ENCODE measurements at places on chromosomes 5 and 9.
A peak's percentile ranks its signal among the peaks of the same experiment; 100 is the strongest.

GRCh38 chr9:111467778-111468367 lies 16.3 kb downstream of the ECPAS start:
- DNase-seq: no peak

DNA sequence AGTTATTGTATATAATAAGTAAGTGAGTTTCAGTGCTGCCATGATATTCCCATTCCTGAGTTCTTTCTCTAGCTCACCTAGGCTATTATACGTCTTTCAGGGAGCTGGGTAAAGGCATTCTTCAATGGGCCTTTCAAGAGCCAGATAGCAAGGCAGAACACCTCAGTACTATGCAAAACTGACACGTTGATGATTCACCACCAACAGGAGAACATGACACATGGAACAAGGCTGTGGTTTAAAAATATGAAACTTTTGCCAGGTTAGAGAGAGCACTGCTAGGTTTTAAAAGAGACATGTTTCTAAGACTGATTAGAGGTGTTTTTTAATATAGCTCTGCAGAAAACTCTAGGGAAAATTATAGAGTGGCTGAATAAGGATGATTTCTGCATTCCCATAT lies 95.9 kb downstream of the UGCG start:
- no peak for DNase-seq

DNA sequence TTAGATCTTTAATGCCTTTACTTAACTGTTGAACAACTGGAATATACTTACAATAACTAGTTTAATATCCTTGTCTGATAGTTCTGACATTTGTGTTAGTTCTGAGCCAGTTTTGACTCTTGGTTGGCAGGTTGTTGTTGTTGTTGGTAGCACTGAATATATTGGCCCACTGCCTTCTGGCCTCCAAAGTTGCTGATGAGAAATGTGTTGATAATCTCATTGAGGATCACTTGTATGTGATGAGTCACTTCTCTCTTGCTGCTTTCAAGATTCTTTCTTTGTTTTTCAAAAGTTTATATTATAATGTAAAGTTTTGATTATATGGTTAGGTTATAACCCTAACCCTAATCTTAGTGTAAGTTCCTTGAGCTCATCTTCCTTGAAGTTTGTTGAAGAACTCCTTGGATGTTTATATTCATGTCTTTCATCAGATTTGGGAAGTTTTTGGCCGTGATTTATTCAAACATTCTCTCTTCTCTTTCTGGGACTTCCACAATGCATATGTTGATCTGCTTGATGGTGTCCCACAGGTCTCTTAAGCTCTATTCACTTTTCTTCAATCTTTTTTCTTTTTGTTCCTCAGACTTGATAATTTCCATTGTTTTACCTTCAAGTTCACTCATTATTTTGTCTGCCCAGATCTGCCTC lies 149.7 kb downstream of the FGF18 start:
- DNase-seq: no peak

- DNase-seq: no peak
These were observed 579.7 kb upstream of the ZNF608 start for GRCh38 chr5:125326150-125326510.

DNA sequence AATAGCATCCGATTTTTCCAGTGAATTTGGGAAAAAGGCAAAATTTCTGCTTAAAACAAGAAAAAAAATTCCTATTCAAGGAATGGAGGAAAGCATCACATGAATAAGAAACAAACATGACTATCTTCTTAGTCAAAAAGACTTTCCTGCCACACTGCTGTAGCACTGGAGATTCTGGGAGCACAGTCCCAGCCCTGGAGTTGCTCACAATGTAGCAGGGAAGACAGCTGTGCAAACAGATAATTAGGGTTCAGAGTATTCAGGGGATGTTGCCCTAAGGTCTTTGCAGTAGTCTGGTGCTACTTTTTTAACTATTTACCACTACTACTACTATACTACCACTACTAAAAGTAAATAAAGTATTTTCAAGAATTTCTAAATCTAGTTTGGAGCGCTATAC lies 86.5 kb downstream of the BNC2 start:
- DNase-seq: no peak

DNA sequence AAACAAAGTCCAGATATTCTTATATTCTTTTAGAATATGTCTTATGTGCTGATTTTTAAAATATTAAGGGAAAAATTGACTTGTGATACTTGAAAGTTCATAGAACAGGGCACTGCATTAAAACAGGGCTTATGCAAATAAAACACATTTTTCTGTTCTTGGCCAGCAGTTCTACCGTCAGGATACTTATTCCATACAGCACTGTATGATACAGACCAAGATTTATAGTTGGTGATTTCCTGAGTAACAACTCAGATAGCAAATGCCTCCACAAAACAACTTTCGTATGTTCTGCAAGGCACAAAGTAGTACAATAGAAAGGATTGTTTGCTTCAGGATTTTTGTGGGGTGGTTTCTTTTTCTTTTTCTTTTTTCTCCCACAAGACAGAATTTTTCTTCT lies 70.0 kb downstream of the F2RL2 start:
- no peak for DNase-seq

DNA sequence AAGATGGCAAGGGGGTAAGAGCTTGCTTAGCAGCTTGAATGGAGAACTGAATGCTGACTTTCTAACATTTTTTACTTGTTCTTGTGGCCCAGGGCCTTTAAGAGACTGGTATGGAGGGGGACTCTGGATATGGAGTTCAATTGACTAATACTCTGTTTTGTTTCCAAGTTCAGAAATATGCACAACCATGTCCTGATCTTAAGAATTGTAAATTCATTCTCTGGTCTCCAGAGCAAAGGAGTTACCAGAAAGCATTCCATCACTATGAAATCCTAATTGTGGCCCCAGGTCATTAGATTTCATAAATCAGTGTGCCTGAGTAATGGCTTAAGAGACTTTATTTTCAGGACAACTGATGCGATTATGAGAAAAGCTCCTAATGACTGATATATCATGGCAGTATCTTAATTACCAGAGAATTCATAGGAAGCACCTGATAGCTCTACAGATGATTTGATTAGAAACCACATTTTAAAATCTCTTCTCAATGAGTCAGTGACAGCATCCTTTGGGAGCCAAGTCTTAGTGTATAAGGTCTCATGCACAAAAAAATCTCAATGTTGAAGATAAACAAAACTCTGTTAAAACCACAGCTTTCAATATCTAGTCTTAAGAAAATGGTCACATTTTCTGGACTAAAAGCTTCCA lies 613.6 kb upstream of the KLF4 start:
- DNase-seq: no peak

DNA sequence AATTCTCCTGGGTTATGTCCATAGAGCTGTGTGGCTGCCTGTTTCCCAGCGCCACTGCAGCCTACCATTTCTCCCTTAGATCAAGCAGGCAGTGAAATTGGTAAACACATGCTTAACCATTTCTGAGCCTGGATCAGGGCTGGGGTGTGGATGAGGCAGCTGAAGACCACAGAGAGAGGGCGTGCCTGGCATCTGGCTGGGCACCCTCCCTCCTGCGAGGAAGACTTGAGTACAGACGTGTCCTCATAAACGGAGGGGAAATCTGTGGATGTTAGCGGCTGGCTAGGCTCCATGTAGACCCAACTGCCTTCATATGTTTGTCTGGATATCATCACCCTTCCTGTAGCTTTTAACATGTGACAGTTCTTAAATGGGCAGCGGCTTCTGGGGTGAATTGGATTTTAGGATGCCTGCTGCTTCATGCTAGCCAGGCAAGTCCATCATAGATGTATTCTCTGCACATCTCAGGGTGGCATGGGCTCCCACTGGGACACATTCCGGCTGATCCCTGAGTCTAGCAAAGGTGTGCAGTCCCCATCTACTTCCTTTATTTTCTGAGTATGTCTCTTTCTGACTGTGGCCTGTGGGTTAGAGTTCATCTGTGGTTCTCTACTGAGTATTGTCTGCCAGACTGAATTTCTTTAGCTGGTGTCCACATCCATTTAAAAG lies 11.0 kb downstream of the RGS3 start:
- no peak for DNase-seq

- DNase-seq: no peak
These were observed 266.3 kb downstream of the RAB3C start for GRCh38 chr5:58849223-58849622.

- DNase-seq: no peak
These were observed 75.6 kb downstream of the RALGPS1 start for GRCh38 chr9:126989847-126990842.

- no peak for DNase-seq
These were observed 57.4 kb downstream of the CFAP95 start for GRCh38 chr9:69877852-69878514.

GRCh38 chr5:140977003-140977402 lies 10.7 kb downstream of the PCDHAC2 start:
- no peak for DNase-seq

- DNase-seq: no peak
These were observed 34.2 kb downstream of the MARCHF6 start for GRCh38 chr5:10387690-10388089.

DNA sequence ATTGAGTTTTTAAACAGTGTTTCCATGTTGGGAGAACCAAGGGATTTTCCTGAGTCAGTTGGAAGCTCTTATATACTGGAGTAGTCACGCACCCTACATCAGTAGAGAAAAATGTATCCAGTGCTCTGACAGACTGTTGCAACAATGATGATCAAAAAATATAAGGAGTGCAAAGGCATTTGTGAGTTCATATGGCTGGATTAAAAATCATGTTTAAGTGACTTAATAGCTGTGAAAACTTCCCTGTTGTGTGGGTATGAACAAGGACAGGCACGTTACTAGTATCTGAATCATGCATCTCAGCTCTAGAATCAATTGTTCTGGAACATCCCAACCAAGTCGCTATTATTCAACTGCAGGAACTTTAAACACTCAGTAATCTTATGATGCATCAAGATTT lies 229.7 kb downstream of the ROR2 start:
- no peak for DNase-seq

- no peak for DNase-seq
These were observed 168.3 kb downstream of the PRR16 start for GRCh38 chr5:120632430-120632829.

- peak; percentile 31 for DNase-seq
These were observed 184.2 kb downstream of the EFNA5 start for GRCh38 chr5:107486489-107486888.

GRCh38 chr5:74122175-74122574 lies 496.2 kb downstream of the ARHGEF28 start:
- DNase-seq: no peak

GRCh38 chr5:83919071-83920041 lies 198.7 kb upstream of the HAPLN1 start:
- DNase-seq: no peak

GRCh38 chr5:79109527-79110492 lies 1.8 kb upstream of the BHMT start:
- peak; percentile 11 for DNase-seq

- DNase-seq: no peak
These were observed 67.8 kb upstream of the TBC1D2 start for GRCh38 chr9:98323051-98323830.

DNA sequence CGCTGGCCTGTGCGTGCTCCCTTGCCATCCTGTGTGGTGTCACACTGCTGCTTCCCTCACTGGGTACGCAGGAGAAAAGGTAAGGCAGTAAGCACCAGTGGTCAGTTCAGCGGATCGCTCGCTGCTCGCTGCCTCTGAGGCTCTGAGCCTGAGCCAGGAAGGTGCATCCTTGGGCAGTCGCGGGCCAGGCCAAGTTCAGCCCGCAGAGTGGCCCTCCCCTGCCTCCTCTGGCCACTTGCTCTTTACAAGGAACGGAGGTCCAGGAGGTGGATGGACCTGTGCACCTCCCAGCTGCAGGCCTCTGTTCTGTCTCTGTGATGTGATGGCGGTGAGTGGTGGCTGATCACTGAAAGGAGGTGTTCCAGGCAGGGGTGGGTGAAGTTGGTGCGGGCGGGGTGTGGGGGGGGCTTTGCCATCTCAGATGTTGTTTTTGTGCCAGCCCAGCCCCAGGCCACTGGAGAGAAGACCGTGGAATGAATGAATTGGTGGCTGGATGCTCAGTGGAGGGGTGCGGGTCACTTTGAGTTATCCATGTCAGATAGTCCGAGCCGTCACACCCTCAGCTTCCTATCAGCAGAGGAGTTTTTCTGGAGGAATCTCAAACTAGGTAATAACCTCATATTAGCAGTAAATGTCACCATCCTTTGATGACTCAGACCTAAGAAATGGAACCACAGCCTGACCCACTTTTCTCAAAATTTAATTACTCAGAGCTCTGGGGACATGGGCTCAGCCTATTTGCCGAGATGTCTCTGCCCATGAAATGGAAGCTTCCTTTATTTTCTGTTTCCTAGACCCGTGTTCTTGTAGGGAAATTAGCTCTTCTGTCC lies 7.3 kb downstream of the COL5A1 start:
- no peak for DNase-seq

- no peak for DNase-seq
These were observed 67.1 kb upstream of the GGTA1 start for GRCh38 chr9:121566481-121567465.

DNA sequence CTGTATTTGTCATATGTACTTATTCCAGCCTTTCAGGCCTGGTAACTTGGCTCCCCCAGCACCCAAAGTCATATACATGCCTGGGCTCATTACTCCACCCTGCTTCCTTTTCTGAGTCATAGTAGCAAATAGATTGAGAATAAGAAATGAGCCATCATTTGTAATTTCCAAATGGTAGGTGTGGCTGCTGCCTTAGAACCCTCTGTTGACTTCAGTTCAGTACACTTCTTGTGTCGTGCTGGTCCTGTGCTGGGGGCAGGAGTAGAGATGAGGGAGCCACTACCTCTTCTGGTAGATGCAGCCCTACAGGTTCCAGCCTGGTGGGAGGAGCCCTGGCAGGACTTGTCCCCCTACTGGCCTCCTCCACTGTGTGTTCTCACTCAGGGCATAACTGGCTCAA lies 11.1 kb downstream of the GM2A start:
- DNase-seq: peak; percentile 11

GRCh38 chr5:88954511-88954910 lies 71.5 kb upstream of the MEF2C start:
- DNase-seq: no peak

DNA sequence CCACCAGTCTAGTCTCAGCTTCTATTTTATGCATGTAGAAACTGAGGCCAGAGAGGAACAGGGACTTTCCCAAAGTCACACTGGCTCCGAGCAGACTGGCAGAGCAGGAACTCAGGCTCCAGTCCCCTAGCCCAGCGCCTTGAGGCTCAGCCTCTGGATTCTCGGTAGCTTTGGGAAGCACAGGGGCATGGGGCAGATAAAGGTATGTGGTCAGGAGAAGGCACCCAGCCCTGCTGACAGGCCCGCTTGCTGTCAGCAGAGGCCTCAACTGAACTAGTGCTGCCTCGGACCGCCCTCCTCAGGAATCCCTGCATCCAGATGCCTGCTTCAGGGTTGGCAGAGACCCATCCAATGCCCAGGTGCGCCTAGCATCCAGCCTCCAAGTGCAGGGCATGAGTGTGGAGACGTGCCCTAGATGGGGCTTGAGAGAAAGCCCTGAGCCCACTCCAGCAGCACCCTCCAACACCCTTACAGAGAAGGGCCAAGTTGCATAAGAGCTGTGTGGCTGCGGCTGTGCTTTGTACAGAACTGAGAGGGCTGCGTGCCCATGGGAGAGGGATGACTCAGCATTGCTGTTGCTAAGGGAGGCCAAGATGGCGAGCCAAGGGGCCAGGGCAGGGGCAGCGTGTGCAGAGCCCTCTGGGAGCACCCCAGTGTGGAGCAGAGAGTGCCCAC lies 168.6 kb downstream of the MACROH2A1 start:
- DNase-seq: no peak

GRCh38 chr5:75405296-75405695 lies 68.3 kb downstream of the HMGCR start:
- DNase-seq: no peak

GRCh38 chr5:26884481-26884880 lies 153.9 kb downstream of the CDH9 start:
- DNase-seq: no peak

- peak; percentile 31 for DNase-seq
These were observed 21.2 kb upstream of the MLANA start for GRCh38 chr9:5869315-5870019.

- no peak for DNase-seq
These were observed 75.1 kb upstream of the ATG10 start for GRCh38 chr5:81896764-81897163.
